ENCODE measurements at places on chromosomes 2 and 18.

GRCh38 chr2:111904726-111905474 lies 6.5 kb downstream of the MERTK start:
- DNase-seq = no peak

GRCh38 chr18:46343456-46343855 lies 239.3 kb downstream of the HAUS1 start:
- DNase-seq = no peak

GRCh38 chr2:136281281-136282114 lies 163.5 kb upstream of the CXCR4 start:
- peak; percentile 20 for DNase-seq

GRCh38 chr2:120293096-120294007 lies 40.7 kb downstream of the RALB start:
- DNase-seq = no peak

- DNase-seq = no peak
Observed at GRCh38 chr2:126849486-126849885, 49.2 kb upstream of the TEX51 start.

DNA sequence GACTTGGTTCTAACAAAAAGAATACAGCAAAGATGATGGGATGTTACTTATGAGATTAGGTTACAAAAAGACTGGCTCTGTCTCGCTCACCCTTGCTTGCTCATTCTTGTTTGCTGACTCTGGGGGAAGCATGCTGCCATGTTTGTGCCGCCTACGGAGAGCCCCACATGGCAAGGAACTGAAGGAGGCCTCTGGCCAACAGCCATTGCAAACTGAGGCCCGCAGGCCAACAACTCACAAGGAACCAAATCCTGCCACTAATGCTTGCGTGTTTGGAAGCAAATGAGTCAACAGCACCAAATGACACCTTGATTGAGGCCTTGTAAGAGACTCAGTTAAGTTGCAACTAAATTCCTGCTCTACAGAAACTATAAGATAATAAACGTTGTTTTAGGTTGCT lies 297.6 kb upstream of the STON1 start:
- DNase-seq = no peak

DNA sequence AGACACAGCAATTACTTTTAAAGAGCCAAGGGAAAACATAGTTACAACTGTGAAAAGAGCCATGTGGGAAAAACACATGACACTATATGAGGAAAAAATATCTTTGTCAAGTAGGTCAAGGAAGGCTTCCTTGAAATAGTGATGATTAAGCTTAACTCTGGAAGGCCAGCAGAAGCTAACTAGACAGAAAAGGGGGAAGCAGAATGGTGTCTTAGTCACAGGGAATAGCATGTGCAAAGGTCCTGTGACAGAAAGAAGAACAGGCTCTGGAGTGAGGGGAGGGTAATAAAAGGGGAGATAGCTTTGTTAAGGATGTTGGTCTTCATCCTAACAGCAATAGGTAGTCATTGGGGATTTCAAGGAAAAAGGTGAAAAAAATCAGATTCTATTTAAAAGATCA lies 64.0 kb downstream of the ARHGAP25 start:
- no peak for DNase-seq

- no peak for DNase-seq
Observed at GRCh38 chr2:85088921-85089320, 44.3 kb upstream of the TCF7L1 start.

DNA sequence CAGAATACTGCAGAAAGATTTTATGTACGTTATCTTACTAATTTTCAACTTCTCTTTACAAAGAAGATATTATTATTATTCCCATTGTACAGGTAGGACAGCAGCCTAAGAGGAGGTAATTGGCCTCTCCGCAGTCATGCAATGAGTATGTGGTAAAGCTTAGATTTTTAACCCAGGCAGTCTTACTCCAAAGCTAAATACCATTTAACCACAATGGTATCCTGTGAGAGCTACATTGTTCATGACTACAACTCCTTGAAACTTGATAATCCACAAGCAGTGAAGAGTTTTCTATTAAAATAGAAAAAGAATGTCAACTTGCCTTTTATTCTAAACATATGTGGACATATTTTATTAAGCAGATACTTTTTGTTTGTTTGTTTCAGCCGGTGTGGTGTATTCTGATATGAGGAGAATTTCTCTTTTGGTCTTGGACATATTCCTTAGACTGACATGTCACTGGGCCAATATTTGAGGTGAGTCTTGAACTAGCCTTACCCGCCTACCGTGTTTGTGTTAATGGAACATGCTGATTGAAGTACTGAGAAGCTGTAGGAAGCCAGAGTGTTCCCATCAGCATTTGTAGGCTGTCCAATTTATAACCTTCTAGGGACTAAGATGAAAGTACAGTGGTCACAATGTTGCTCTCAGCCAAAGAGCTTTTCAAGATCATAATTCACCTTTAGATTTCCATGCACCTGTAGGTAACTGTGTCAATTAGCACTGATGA lies 293.9 kb upstream of the DCC start:
- DNase-seq = no peak

DNA sequence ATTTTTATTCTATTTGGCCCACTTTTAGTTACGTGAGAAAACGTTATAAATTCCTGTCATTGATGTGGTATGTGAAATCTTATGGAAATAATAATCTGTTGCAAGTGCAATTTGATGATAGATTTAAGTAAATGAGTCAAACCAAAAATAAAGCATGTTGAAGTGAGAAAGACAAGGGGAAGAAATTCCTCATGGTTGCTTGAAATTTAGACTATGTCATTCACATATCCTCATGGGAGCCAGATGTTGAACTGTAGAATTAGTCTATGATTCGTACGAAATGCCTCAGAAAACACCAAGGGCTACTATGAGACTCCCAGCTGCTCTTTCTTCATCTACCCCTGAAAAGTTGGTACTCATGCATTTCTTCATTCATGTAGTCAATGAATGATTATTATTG lies 55.7 kb downstream of the KLHL14 start:
- no peak for DNase-seq

DNA sequence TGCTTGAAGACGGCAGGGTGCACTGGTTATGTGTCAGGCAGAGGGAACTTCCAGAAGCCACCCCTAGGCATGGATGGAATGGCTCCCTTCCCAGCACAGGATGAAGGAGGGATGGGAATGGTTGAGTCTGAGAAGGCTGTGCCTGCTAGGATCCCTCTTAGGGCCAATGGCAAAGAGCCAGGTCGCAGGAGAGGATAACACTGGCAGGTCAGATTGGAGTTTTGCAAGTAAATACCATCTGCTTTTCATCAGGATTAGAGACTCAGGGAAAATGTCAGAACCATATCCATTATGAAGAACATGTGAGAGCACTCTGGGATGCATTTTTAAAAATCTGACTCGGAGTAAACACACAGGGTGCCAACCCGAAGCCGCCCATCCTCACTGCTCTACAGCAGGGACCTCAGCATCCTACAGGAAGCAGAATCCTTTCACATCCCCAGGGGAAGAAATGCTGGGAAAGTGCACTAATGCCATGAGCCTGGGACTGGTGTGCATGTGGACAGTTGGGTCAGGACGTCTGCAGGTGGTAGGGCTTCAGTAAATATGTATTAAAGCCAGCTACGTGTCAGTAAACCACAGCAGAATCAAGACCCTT lies 139.9 kb downstream of the MYT1L start:
- no peak for DNase-seq

DNA sequence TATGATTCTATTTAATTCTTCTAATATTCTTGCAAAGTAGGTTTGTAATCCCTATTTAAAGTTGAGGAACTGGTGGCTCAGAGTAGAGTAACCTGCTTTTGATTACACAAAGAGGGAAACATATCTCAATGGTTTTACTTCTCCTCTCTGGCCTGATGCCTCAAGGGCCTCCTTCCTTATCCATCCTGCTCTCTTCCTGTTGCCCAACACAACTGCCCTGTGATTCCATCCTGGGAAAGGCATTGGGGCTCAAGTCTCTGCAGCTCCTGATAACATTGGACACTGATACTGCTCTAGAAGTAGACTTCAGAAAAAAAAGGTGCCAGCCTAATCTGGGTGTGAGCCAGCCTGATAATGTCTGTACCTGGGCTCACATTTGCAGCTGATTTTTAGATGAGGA lies 75.8 kb downstream of the RDH14 start:
- DNase-seq = no peak

DNA sequence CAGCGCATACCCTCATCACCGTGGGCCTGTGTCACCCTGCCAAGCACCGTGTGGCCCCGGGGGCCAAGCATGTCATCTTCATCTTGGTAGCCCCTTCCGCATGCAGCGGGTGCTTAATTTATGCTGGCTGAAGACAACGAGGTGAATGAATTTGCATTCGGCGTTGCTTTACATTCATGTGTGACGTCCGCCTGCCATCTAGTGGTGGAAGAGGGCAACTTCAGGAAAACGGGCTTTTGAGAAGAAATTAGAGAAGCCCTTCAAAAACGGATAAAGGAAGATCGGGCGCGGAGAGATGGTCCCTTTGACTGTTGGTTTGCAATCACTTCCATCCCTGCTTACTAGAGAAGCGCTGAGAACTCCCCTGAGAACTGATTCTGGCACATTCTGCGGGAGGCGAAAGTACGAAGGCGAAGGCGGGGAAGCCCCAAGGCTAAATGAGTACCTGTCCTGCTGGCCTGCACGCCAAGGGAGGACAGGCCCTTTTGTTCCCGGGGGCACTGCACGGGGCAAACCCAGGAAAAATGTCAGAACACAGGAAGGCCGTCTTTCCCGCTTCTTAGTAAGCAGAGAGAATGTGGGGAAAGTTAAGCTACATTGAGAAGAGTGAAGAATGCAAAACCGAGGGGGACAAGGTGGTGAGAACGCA lies 145.9 kb downstream of the ZNF516 start:
- peak; percentile 44 for DNase-seq

DNA sequence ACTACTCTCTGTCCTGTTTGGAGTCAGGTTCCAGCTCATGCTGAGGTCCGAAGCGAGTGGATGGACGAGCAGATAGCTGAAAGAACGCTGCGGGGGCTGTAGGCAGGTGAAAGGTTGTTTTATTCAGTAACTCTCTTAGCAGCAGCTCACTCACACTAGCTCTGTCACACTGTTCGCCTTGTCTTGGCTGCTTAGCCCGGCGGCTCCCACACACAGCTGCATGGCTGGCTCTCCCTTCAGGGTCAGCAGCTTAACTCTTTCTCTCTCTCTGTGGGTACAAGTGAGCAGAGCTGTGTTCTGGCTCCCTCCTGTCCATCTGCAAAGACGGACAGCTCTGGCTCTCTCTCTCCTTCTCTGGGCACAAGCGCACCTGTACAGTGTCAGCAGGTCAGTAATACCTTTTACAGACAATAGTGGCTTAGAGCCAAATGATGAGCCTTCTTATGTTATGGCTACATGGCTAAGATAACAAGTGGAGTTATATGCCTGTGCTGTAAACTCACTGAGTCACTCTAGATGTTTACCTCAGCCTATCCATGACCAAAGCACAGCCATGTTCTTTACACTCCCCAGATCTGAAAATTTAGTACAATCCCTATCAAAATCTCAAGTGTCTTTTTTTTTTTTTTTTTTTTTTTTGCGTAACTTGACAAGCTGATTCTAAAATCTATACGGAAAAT lies 149.3 kb downstream of the GALNT1 start:
- DNase-seq = no peak

GRCh38 chr18:5997361-5997760 lies 102.0 kb upstream of the TMEM200C start:
- no peak for DNase-seq

DNA sequence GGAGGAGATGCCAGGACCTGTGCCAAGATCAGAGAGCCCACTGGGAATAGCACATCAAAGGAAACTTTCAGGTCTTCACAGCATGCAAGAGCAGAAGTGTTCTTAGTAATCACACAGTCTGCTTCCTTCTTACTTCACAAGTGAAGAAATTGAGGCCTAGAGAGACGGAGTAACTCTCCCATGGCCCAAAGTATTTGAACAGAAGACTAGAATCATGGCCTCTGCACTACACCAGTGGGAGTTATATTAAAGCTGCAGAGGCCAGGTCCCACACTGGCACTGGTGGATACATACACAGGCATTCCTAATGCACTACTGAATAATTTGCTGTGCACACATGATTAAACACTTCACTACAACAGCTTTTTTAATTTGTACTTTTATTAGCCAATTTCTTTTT lies 107.6 kb upstream of the RMP24 start:
- no peak for DNase-seq

DNA sequence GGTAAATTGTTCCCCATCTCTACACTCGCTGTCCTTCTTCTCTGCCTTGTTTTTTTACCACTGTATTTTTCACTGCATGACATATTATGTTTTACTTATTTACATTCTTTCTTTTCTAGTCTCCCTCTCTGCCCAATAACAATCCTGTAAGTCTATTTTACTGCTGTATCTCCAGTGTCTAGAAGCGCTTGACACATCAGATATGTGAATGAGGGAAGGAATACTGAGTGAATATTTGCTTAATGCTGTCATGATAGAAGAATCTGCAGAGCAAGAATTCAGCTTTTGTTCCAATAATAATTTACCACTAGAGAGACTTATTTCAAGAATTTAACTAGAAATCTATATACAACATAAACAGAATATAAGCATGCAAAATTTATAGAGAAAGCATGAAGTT lies 99.5 kb downstream of the GALNT13 start:
- DNase-seq = no peak

- DNase-seq = no peak
Observed at GRCh38 chr18:26005950-26006349, 84.5 kb downstream of the SS18 start.

DNA sequence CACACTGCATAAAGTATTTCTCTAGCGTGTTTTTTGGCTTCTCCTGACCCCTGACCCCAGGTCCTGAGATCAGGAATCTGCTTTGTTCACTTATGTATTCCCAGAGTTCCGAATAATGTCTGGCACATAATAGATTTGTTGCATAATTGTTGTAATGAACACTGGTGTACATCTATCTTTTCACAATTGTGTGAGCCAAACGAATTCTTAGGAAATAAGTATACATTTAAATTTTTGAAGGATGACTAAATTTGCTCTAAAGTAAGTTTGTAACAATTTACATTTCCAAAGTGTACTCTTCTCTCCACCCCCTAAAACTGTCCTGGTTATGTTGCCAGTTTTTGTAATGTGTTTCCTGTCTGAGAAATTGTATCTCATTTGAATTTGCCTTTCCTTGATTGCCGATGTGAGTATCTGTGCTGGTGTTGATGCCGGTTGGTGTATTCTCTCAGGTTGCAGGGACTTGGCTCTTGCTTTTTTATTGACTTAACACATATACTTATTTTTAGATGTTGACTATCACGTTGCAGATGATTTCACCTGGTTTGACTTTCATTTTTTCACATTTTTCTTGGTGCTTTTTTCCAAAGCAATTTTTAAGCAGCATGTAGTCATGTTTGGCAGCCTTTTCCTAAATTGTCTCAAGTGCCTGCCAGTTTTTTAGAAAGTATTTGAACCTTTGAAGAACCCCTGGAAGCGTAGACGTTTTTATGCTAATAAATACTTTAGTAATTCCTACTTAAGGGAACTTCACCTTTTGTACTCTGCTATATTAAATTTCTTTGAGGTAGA lies 16.1 kb upstream of the FARP2 start:
- DNase-seq = no peak

GRCh38 chr2:176597916-176598315 lies 328.7 kb downstream of the MTX2 start:
- DNase-seq = no peak

GRCh38 chr2:214156971-214157370 lies 253.9 kb upstream of the VWC2L start:
- no peak for DNase-seq

Data from T follicular helper cell (primary cell).